ENCODE measurements at places on chromosomes 13 and 19.

DNA sequence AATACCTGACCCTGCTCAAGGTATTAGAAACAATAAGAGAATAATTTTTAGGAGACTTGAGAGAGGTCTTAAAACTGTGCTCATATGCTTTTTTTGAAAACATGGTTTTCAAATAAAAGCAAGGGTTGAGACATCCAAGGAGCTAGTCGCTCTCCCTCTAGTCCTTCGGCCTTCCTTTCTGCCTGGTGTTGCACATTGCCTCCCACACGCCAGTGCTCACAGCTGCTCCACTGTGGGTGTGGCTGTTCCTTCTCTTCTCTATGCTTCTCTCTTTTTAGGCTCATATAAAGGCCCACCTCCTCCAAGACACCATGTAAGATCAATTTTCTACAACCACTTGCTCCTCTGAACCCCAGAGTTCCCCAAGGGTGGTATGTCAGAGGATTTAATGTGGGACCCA lies 352.6 kb downstream of the ENOX1 start:
- no peak for DNase-seq

DNA sequence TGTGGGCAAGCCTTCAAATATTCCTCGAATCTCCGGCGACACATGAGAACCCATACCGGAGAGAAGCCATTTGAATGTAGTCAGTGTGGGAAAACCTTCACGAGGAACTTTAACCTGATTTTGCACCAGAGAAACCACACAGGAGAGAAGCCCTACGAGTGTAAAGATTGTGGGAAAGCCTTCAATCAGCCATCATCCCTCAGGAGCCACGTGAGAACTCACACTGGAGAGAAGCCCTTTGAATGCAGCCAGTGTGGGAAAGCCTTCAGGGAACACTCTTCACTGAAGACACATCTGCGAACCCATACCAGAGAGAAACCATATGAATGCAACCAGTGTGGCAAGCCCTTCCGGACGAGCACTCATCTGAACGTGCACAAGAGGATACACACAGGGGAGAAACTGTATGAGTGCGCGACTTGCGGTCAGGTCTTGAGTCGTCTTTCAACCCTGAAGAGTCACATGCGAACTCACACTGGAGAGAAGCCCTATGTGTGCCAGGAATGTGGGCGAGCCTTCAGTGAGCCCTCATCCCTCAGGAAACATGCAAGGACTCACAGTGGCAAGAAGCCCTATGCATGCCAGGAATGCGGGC lies 28.8 kb downstream of the ZNF333 start:
- no peak for DNase-seq

DNA sequence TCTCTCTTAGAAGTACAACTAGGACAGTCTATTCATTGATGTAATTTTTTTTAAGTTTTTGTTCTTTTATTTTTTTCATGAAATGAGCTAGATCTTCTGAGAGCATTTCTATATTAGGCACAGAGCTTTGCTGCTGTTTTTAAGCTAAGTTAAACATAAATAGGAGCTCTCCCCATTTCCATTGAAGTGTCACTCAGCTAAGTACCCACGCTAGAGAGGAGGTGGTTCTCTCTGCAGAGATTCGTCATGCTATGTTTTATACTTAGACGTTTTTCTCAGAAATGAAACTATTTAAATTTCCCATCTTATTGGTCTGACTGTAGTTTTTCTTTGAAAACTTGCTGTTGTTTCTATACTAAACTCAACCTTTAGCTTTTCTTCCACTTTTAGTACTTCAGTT lies 271.5 kb downstream of the PCDH9 start:
- DNase-seq: no peak

DNA sequence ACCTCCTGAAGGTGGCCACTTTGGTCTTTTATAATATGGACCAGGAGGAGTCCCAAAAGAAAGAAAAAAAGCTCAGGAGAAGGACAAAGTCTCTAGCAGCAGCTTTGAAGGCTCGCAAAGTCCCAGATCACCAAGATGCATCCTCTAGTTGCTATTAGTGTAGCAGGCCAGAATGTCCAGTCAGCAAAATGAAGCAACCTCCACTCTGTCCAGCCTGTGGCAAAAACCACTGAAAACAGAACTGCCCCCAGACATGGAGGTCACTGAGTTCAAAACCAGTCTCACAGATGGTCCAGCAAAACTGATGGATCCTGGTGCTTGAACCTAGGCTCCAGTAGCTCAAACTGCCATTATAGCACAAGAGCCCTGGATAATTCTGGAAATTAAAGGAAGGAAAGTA lies 10.4 kb downstream of the LILRB4 start:
- no peak for DNase-seq

GRCh38 chr13:92573467-92574057 lies 653.0 kb upstream of the GPC6 start:
- DNase-seq: no peak

- DNase-seq: no peak
Observed at GRCh38 chr13:78540058-78540457, 63.3 kb downstream of the POU4F1 start.

DNA sequence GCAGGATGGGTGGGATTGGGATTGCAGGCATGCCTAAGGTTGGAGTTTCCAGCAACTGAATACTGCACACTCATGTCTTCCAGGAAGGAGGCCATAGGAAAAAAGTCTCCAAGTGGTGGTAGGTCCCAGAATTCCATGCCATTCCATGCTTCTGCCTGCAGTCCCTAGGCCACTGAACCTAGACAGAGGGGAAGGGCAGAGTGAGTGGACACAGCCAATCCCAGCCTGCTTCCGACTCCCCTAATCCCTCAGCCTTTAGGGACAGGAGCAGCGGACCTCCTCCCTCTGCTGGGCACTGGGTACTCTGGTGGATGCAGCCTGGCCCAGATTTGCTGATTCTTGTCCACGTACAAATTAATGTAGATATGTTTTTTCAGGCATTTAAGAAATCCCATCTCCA lies 17.0 kb downstream of the VSTM2B start:
- no peak for DNase-seq

DNA sequence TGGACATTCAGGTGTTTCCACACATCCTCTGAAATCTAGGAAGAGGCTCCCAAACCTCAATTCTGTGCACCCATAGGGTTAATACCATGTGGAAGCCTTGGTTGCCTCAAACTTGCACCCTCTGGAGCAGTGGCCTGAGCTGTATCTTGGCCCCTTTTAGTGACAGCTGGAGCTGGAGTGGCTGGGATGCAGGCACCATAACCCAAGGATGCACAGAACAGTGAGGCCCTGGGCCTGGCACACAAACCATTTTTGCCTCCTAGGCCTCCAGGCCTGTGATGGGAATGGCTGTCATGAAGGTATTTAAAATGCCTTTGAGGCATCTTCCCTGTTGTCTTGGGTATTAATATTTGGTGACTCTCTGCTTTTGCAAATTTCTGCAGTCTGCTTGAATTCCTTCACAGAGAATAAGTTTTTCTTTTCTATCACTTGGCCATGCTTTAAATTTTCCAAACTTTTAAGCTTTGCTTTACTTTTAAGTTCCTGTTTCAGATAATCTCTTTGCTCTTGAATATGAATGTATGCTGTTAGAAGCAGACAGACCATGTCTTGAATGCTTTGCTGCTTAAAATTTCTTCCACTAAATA lies 1594.5 kb upstream of the PCDH20 start:
- no peak for DNase-seq

DNA sequence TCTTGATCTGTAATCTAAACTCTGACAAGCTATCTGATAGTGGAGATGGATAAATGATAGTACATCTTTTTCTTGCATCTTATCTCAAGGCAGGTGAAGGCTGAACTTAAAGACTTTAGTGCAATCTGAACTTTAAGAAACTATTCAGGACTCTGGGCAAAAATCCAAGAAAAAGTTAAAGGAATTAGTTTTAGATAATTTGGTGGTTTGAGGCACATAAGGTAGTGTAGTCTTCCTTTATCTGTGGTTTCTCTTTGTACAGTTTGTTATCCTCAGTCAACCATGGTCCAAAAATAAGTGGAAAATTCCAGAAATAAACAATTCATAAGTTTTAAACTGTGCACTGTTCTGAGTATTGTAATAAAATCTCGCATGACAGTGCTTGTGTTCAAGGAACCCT lies 172.9 kb downstream of the UGGT2 start:
- DNase-seq: no peak

DNA sequence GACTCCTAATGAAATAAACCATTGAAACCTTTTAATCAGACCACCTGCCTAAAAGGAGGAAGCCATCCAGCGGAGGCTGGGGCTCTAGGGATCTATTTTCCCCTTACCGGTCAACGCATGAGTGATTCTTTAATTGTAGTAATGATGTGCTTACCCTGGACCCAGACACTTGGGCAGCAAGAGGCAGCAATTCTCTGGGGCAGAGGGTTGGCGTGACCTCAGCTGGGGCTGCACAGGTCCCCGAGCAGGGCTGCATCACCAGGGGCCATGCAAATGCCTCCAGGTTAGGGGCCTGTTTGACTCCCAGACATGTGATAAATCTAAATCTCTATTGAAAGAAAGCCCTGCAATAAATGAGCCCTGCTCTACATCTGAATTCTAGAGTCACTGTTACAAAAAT lies 194.2 kb upstream of the TSHZ3 start:
- DNase-seq: no peak

DNA sequence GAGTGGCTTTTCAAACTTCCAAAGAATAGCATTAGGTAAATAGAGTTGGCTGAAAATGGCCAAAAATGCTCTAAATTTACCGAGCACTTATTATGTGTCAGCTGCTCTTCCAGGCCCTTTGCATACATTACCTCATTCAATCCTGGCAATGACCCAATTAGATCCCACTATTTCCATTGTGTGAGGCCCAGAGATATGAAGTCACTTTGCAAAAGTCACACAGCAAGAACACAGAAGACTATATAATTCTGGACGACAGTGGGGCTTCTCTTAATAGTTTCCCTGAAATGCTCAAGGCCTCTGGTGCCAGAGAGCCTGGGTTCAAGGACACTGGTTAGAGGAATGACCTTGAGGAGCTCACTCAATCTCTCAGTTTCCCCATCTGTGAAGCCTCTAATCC lies 146.8 kb downstream of the IER2 start:
- DNase-seq: no peak

DNA sequence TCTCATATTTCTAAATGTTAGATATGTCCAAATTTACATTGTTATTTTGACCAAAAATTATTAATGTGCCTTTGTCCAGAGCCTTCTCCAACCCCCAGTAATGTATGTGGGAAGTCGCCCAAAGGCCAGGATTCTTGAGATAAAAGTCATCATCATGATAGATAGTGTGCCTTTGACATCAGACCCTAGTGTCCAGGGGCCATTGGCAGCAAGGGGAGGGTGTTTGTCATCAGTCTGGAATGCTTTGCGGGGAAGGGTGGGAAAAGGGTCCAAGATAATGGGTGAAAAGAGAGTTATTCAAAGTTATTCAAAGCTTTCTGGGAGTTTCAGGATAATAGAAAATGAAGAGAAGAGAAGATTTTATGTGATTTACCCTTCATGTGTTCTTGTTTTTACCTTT lies 909.5 kb upstream of the GPC6 start:
- DNase-seq: no peak

DNA sequence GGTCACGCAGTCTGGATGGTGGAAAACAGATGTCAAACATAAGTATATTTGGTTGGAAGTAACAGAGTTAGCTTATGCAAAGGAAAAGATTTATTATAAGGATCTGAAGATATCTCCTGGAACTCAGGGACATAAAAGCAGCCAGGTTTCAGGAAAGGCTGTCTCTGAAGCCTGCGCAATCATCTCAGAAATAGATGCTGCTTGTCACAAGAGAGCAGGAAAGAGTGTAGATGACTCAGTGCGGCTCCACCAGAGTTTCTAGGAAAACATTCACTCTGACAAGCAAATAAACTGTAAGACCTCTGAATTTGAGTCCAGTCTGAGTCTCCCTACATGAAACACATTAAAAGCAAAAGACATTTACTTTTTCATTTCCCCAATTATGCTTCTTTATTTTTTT lies 220.4 kb upstream of the HTR2A start:
- DNase-seq: peak; percentile 42

GRCh38 chr13:107743983-107744382 lies 471.4 kb downstream of the LIG4 start:
- no peak for DNase-seq

DNA sequence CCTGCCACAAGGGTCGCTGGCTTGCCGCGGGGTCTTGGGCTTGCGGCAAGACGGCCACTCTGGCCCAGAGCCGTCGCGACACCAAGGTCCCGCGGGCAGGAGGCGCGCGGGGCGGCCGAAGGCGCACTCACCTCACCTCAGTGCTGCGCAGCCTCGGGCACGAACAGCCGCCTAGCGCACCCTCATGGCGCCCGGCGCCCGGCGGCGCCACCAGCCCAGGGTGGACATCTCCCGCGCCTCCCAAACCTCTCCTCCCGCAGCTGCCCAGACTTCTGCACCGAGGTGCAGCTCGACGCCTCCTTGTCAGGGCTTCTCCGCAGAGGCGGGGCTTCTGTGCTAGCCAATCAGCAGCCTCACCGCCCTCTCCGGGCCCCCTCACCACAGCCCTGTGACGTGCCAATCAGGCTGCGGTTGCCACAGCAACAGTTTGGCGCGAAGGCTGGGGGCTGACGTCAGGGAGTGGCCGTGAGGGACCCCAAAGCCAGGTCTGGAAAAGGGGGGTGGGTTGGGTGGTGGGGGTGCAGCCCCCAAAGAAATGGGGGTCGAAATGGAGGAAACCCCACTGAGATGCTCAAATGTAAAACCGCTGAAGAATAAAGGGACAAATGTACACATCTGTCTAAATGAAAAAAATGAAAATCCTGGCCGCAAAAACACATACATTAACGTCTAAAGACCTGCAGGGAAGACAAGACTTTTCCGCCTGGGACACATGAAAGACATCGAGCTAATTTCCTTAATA lies at the start of the genes PEG3 and ZIM2:
TSS of gene PEG3 (minus strand) at position 276 of the 742 bp plus-strand sequence. CDS start 16,071 bp downstream, outside the sequence.
TSS of gene ZIM2 (minus strand) at position 276 of the 742 bp plus-strand sequence. CDS start 16,449 bp downstream, outside the sequence.
- DNase-seq: no peak

DNA sequence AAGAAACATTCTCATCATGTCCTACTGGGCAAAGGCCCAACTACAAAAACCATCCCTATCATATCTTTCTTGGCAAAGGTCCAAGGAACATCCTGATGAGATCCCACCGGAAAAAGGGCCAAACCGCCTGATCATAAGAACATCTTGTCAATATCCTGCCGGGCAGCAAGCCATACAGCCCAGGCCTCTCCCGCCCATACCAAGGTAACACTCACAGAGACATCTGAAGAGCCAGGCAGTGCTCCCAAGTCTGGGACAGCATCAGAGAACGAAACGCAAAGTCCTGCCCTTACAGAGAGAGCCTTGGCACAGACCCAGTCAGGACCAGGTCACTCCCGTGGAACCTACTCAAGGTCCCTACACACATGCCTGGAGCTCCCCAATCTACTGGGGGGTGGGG lies 18.5 kb upstream of the ZNF331 start:
- no peak for DNase-seq

- DNase-seq: no peak
Observed at GRCh38 chr13:23506071-23506806, 64.0 kb upstream of the TNFRSF19 start.

- no peak for DNase-seq
Observed at GRCh38 chr19:658916-659839, 3.8 kb downstream of the RNF126 start.

Measured in amniotic stem cell (primary cell).